ENCODE measurements at places on chromosomes 3 and 15.

GRCh38 chr15:64070965-64071851 lies 22.4 kb downstream of the CIAO2A start:
- no peak for DNase-seq
- H3K4me1 ChIP-seq, result no peaks in the 10 kb centered on the region
- no peaks in the 10 kb centered on the region for H3K27me3 ChIP-seq
- H3K36me3 ChIP-seq, result peaks cover 5% of the 10 kb centered on the region
- H3K27ac ChIP-seq, result no peak overlapping the region

DNA sequence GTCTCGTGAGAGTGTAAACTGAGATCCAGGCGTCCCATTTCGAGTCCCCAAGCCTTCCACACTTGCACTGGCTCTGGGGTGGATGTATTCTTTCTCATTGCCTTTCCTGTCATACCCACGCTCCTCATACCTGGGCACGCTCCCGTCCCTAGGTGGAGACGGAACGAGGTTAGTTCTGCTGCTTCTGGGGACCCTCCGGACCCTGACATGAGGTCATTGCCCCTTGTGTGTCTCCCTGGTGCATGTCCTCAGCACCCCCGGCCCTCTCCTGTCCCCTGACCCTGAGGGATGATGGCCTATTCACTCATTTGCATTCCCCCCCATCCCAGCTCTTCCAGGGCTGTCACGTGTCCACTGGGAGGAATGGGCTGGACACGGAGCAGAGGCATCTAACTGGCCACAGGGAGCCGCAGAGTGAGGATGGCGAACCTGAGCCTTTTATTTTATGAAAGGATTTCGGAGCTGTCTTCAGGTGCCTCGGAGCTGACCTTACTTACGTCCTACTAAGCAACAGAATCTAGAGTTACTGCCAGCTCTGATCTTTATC lies 8.2 kb downstream of the NIPA1 start:
- H3K36me3 ChIP-seq, result no peaks in the 10 kb centered on the region
- H3K4me1 ChIP-seq, result 0 out of 2 replicates have a peak, but pooled peaks cover 1% of the 10 kb centered on the region
- H3K27me3 ChIP-seq, result no peaks in the 10 kb centered on the region
- DNase-seq, result no peak
- no peak overlapping the region for H3K27ac ChIP-seq
- no peak overlapping the region for H3K4me3 ChIP-seq

- H3K36me3 ChIP-seq, result no peaks in the 10 kb centered on the region
- no peak overlapping the region for H3K4me3 ChIP-seq
- peaks cover 7% of the 10 kb centered on the region for H3K4me1 ChIP-seq
Measured at GRCh38 chr3:142857056-142857455, 31.8 kb downstream of the PCOLCE2 start.

- no peak for DNase-seq
- H3K36me3 ChIP-seq, result no peaks in the 10 kb centered on the region
- H3K4me3 ChIP-seq, result no peak overlapping the region
- H3K27me3 ChIP-seq, result no peaks in the 10 kb centered on the region
- H3K4me1 ChIP-seq, result no peaks in the 10 kb centered on the region
- H3K27ac ChIP-seq, result no peak overlapping the region
Measured at GRCh38 chr15:37002041-37002672, 98.2 kb downstream of the MEIS2 start.

- H3K27ac ChIP-seq, result no peak overlapping the region
- no peaks in the 10 kb centered on the region for H3K27me3 ChIP-seq
- H3K36me3 ChIP-seq, result no peaks in the 10 kb centered on the region
- DNase-seq, result no peak
- H3K4me1 ChIP-seq, result peaks cover 2% of the 10 kb centered on the region
Measured at GRCh38 chr15:52284164-52284563, 11.4 kb downstream of the MYO5C start.

- H3K4me3 ChIP-seq, result peak overlapping the region; percentile 95
- no peaks in the 10 kb centered on the region for H3K4me1 ChIP-seq
- no peaks in the 10 kb centered on the region for H3K27me3 ChIP-seq
- DNase-seq, result no peak
- H3K36me3 ChIP-seq, result no peaks in the 10 kb centered on the region
Measured at GRCh38 chr15:58771621-58772250, 634 bp downstream of the MINDY2 start.

DNA sequence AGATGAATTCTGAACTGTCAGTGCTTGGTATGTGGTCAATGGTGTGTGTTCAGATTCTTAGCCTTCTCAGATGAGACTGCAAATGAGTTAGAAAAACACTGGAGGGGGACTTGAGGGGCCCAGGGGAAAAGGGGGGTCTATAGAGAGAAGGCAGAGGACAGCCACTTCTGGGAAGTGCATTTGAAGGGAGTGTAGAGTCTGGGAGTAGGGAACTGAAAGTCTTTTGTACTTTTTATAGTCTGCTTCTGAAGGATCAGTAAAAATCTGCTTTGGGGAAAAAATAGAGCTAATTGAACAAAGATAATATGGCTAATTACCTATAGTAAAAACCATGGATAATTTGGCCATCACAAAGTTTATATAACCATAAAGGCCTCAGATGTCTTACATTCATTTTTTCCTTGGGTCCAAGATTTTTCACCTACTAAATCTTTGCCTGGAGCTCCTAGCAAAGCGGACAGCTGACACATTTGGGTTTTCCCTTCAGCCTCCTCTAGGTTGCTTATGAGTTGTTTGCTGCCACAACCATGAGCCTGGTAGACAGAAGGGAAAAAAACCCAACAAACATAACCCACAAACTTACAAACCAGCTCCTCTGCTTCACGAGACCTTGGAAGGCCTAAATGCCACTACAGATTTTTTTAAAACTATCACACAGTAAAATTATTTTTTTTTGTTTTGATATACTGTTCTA lies 48.8 kb downstream of the CD86 start:
- no peaks in the 10 kb centered on the region for H3K36me3 ChIP-seq
- H3K27ac ChIP-seq, result no peak overlapping the region
- H3K27me3 ChIP-seq, result no peaks in the 10 kb centered on the region
- no peak for DNase-seq

DNA sequence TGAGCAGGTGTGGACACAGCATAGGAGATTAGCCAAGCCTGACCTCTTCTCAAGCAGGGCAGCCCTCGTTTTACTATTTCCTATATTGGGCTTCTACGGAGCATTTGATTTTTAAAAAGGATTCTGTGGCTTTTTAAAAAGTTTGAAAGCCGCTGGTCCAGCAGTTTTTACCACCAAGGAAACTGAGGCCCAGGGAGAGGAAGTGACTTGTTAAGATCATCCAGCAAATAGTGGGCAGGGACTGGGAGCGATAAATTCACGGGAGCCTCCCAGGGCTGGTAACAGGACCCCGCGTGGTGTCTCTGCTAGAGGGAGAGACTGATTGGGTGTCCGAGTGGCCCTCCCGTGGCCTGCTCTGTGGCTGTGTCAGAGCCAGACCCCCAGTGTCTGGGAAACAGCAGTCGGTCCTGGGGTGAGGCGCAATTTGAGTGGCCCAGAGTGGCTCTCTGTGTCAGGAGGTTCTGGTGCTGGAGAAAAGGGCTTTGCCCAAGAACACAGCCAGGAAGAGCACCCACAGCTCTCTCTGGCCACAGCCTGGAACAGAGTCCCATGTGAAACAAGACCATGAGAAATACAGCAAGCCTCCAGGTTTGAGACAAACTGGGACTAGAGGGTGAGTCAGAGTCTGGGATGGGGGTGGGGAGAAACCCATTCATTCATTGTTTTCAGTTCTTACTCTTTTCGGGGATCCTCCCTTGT lies 4.2 kb downstream of the FURIN start:
- peak overlapping the region; percentile 61 for H3K4me3 ChIP-seq
- H3K27me3 ChIP-seq, result no peaks in the 10 kb centered on the region
- H3K36me3 ChIP-seq, result peaks cover 2% of the 10 kb centered on the region
- no peak overlapping the region for H3K27ac ChIP-seq

DNA sequence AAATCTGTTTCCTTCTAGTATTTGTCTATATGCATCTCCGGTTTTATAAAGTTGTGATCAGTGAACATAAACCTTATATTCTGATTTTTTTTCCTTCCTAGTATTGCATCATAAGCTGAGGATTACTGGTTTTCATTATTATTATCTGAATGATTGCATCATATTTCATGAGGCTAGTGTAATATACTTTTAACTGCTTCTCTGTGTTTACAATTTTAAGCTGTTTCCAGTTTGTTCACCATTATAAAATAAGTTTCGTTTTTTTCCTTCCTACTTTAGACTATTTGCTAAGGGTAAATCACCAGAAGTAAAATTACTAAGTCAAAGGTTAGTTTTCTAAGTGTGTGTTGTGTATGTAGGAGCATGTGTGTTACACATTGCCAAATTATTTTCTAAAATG lies 20.2 kb downstream of the SEMA6D start:
- no peak for DNase-seq
- H3K27me3 ChIP-seq, result no peaks in the 10 kb centered on the region
- H3K36me3 ChIP-seq, result no peaks in the 10 kb centered on the region
- H3K4me3 ChIP-seq, result no peak overlapping the region
- no peak overlapping the region for H3K27ac ChIP-seq

GRCh38 chr15:58167095-58167691 lies 29.0 kb downstream of the AQP9 start:
- H3K36me3 ChIP-seq, result no peaks in the 10 kb centered on the region
- no peak overlapping the region for H3K27ac ChIP-seq
- no peak overlapping the region for H3K4me3 ChIP-seq
- no peaks in the 10 kb centered on the region for H3K4me1 ChIP-seq
- DNase-seq, result no peak
- H3K27me3 ChIP-seq, result no peaks in the 10 kb centered on the region

- DNase-seq, result no peak
- no peak overlapping the region for H3K4me3 ChIP-seq
Measured at GRCh38 chr3:2465842-2466241, 367.2 kb downstream of the CNTN4 start.

- H3K36me3 ChIP-seq, result peaks cover 13% of the 10 kb centered on the region
- no peaks in the 10 kb centered on the region for H3K4me1 ChIP-seq
Measured at GRCh38 chr3:101676765-101677435, at the start of gene ZBTB11. Gene ZBTB11, minus strand, starts transcription at chr3:101677132. Its CDS starts 218 bp downstream, at chr3:101676914.

DNA sequence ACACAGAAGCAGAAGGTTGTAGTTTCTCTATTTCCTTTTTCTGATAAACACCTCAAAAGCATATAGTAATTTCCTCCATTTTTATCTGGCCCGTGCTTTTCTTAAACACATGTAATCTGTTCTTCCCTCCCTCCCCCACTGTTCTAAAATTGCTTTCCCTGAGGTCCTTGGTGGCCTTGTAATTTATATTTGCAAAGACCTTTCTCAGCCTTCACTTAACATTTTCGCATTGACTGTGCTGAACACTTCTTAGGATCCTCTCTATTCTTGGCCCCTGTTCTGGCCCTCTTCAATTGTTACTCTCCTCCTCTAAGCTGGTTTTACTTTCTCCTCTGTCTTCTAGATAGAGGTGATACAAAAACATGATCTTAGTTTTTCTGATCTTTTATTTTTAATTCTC lies 28.3 kb downstream of the GAP43 start:
- no peaks in the 10 kb centered on the region for H3K27me3 ChIP-seq
- no peaks in the 10 kb centered on the region for H3K36me3 ChIP-seq
- H3K4me1 ChIP-seq, result no peaks in the 10 kb centered on the region
- no peak for DNase-seq
- no peak overlapping the region for H3K27ac ChIP-seq

DNA sequence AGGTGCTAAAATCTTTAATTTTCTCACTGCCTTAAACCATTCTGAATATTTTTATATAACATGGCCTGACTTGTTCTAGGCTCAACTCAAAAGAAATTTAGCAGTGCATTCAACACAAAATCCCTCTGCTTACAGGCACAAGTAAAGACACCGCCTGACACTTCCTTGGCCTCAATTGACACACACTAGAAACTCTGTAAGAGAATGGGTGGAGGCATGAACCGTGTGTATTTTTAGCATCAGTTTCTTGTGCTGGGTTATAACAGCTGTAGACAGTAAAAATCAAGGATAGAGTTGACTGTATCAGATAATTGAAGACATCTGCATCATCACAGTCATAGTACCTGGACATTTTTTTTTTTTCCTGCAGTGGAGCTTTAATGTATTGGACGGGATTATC lies 54.3 kb downstream of the SLC9A9 start:
- no peaks in the 10 kb centered on the region for H3K27me3 ChIP-seq
- no peaks in the 10 kb centered on the region for H3K4me1 ChIP-seq
- no peak overlapping the region for H3K4me3 ChIP-seq
- no peaks in the 10 kb centered on the region for H3K36me3 ChIP-seq
- no peak for DNase-seq

GRCh38 chr3:34073961-34074360 lies 275.5 kb downstream of the PDCD6IP start:
- H3K27ac ChIP-seq, result no peak overlapping the region
- no peak for DNase-seq
- no peaks in the 10 kb centered on the region for H3K36me3 ChIP-seq
- H3K27me3 ChIP-seq, result no peaks in the 10 kb centered on the region

DNA sequence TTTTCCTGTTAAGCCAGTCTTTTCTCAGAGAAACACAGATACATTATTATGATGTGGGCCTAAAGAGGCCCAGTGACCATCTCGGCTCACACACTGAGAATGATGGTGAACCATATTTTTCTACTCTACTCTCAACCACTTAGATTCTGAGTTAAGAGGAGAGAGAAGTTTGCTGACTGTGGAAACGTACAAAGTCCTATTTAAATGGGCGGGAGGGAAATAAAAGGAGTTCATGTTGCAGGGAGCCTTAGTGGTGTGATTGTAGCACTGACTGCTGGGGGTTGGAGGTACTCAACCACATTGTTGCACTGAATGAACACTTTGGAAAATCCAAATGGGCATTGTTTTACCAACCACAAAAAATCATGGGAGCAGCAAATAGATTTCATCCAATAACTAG lies 51.0 kb downstream of the ATP8B4 start:
- DNase-seq, result no peak
- H3K27ac ChIP-seq, result no peak overlapping the region
- no peaks in the 10 kb centered on the region for H3K4me1 ChIP-seq
- H3K4me3 ChIP-seq, result no peak overlapping the region

DNA sequence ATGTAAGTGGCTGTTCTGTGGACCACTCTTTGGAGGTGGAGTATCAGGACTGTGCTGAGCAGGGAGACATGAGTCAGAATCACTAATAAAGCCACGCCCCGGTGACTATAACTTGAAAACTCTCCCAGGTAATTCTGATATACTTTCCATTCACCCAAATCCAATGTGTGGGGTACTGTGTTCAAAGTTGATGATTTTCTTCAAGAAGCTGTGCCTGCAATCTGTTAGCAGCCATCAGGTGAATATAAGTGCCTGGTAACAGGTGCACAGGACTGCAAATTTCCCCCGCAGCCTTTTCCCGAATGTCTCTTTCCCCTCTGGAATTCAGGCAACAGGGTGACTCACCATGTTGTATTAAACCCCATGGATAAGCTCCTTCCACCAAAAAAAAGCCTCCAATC lies 17.0 kb downstream of the MAGI1 start:
- no peaks in the 10 kb centered on the region for H3K36me3 ChIP-seq
- no peaks in the 10 kb centered on the region for H3K27me3 ChIP-seq
- H3K4me1 ChIP-seq, result peaks cover 2% of the 10 kb centered on the region
- H3K4me3 ChIP-seq, result no peak overlapping the region
- no peak overlapping the region for H3K27ac ChIP-seq
- DNase-seq, result no peak

DNA sequence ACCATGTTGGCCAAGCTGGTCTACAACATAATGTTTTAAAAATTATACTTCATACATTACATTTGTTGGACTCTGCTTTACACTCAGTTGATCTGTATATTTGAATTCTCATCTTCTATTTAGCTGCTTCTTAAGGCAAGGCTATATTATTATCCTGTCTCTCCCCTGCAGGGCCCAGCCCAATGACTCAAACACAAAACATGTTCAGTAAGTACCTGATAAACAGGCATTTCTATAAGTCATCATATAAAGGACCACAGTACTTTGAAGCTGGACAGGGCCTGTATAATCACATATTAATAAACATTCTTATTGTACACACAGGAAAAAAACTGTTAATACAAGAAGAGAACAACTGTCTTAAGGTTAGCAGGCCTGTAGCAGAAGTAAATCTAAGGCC lies 36.2 kb downstream of the NGLY1 start:
- H3K27me3 ChIP-seq, result no peaks in the 10 kb centered on the region
- no peak overlapping the region for H3K4me3 ChIP-seq
- no peak for DNase-seq
- no peaks in the 10 kb centered on the region for H3K36me3 ChIP-seq
- H3K27ac ChIP-seq, result no peak overlapping the region
